ENCODE measurements at places on chromosomes 4 and X.
A peak's percentile ranks its signal among the peaks of the same experiment; 100 is the strongest.

DNA sequence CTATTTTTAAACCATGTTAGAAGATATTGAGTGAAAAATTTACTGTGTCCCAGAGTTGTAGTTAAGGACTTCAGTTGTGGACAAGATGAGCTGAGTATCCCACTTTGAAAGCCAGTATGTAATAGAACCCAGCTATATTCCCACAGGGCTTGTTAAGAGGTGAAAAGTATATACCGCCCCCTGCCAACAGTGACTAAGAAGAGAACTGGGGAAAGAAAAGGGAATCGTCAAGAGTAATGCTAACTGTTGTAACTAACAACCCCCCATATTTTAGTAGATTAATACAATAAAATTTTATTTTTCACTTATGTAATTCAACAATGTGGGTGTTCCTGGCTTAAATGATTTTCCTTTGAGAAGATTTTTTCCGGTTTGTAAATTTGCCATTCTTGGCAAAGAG lies 250.4 kb upstream of the GIMD1 start:
- peak; percentile 50 for DNase-seq

- DNase-seq = peak; percentile 95
Observed at GRCh38 chr4:23934915-23935314, 45.1 kb upstream of the PPARGC1A start.

GRCh38 chrX:107736781-107737531 lies 38.6 kb downstream of the TSC22D3 start:
- DNase-seq = no peak

- no peak for DNase-seq
Observed at GRCh38 chrX:70252491-70252890, 7.5 kb downstream of the P2RY4 start.

GRCh38 chrX:101395789-101396188 lies 5.0 kb downstream of the RPL36A start:
- DNase-seq = peak; percentile 57

DNA sequence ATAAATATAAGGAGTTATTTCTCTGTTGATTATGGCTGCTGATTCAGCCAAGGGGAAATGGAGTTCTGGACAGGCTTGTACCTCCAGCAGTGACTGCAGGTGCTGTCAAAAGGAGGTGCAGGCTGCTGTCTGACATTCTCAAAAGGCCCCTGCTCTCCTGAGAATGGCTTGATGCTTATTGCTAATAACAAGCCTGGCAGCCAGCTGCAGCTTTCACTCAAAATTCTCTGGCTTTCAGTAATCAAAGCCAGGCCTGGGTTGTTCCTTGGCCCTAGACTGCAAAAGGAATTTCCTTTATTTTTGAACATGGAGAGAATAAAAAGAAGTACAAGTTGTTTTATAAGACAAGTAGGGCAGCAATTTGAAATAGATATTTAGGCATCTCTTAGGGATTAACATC lies 575.9 kb downstream of the MID1IP1 start:
- no peak for DNase-seq

DNA sequence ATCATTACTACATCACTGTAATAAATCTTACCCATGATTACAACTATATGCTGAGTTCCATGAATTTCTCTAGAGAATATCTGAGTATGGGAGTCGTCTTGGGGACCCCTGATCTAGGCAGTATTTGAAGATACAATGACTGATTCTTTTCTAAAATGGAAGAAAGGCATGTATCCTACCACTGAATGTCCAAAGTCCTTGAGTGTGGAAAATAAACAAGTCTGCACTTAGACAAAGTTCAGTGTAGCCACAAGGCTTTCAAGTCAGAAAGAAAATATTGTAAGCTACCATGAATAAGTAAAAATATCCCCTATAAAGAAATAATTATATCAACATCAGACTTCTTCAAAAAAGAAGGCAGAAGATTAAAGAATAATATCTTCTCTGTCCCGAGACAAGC lies 42.4 kb downstream of the ZNF674 start:
- DNase-seq = no peak

GRCh38 chr4:15870079-15870478 lies 68.5 kb downstream of the FGFBP1 start:
- no peak for DNase-seq

DNA sequence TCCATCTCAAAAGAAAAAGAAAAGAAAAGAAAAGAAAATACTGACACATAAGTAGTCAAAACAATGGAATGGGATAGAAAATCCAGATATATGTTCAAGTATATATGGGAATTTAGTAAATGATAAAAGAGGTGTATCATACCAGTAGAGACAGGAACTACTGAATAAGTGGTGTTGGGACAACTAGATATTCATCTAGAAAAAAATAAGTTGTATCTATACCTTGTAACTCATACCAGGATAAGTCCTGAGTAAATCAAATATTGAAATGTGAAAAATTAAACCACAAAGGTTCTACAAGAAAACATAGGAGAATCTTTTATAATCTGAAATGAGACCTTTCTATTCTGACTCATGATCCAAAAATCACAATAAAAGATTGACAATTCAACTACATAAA lies 58.5 kb downstream of the RBM47 start:
- no peak for DNase-seq

- DNase-seq = peak; percentile 33
Observed at GRCh38 chr4:123353656-123354055, 42.9 kb upstream of the SPRY1 start.

DNA sequence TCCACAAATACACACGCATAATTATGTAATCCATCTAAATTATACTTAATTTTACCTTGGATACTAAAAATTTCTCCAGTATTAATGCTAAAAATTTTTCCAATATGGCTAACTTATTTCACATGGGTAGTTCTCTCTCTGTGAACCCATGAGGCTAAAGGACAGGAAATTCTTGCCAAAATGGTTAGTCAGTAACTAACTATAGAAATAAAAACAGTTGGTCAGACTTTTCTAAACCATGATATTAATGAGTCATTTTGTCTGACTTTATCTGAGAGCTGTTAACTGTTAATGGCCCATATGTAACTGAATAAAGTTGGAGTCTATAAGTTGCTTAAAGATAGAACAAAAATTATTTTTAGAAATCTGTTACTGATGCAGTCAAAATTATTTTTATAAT lies 549.4 kb downstream of the TLL1 start:
- DNase-seq = peak; percentile 85

DNA sequence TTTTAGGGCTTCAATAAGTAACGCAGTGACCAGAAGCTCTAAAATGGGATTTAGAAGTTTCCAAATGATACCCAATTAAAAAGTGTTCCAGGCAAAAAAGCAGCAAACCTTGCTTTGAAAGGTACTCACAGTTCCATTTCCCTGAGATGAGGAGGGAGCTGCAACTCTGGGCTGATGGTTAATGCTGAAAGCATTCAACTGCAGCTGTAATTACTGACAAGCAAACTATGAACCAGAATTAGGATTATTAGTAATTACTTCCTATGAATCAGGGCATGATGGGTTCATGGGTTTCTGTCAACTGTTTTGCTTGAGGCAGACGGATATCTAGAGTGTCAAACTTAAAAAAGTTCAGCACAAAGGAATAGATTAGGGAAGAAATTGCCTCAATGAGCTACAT lies 357.4 kb downstream of the STIM2 start:
- peak; percentile 40 for DNase-seq

GRCh38 chr4:7202411-7202810 lies 10.1 kb downstream of the SORCS2 start:
- peak; percentile 33 for DNase-seq

- DNase-seq = no peak
Observed at GRCh38 chr4:15375667-15376066, 52.2 kb upstream of the C1QTNF7 start.

DNA sequence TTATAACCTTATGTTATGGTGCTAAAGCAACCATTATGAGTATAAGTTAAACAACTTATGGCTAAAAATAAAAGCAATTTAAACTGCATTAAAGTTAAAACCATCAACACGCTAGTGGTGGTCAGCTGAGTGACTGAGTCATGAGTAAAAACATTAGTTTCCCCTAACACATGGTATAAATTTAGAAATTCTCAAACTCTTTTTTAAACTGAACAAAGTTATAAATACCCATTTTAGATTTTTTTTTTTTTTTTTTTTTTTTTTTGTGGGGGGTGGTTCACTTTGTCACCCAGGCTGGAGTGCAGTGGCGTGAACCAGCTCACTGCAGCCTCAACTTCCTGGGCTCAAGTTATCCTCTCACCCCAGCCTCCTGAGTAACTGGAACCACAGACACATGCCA lies 5.4 kb upstream of the BBS7 start:
- peak; percentile 3 for DNase-seq

DNA sequence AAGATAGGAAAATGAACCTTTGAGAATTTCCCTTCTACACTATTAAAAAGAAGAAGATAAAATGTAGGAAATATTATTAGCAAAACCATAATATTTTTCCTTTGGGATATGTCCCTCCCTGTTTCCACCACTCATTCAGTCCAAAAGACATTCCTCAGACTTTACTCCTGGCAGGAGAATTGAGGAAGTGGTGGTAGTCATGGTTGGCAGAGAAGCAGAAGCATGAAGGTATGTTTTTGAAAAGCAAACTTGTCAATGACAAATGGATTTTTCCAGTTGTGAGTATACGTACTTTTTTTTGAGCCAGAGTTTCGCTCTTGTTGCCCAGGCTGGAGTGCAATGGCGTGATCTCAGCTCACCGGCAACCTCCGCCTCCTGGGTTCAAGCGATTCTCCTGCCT lies 13.7 kb downstream of the STAG2 start:
- peak; percentile 56 for DNase-seq

GRCh38 chr4:24328711-24329110 lies 255.6 kb downstream of the DHX15 start:
- no peak for DNase-seq

- no peak for DNase-seq
Observed at GRCh38 chrX:52830551-52830950, 19.5 kb downstream of the XAGE5 start.

DNA sequence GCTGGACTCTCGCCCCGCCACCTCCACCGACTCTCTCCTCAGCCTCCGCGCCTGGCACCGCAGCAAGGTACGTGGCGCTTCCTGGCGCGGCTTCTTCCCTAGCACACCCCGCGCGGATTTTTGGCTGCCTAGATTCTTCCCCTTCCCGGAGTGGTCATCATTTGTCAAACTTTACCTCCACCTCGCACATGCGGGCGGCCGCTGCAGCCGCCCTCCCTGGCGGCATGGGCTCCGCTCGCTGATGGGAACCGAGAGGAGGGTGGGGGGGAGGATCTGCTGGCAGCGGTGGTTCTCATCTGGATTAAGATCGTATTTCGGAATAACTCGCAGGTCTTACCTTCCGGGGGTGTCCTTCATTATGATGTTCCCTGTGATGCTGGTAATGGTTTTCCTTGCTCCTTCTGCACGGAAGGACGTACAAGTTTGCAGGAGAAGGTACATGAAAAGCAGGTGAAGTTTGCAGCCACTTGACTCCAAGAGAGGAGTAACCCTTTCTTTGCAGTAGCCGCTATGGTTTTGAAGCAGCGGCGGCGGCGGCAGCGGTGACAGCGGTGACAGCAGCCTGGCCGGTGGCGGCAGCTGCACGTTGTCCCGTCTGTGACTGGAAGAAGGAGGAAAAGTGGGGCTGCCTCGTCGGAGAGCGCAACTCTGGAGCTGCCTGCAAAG lies 2183.9 kb upstream of the TENM3 start:
- DNase-seq = no peak

All from fibroblast of mammary gland (primary cell).